ENCODE measurements at places on chromosomes 11 and 22.

DNA sequence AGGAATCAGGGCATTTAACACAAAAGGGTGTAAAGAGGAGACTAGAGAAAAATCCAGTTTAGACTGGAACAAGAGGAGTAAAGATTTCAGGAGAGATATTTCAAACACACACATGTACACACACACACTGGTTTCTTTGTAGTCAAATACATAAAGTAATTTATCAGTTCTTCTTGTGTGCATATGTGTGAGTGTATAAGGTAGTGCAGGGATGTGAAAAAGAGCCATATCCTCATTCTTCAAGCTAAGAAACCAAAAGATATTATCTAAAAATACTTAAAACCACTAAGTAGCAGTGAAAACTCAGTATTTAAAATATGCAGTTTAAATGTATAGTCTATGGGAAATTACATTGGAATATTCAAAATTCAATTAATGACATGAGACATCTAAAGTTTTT lies 52.5 kb upstream of the CARD18 start:
- no peak for DNase-seq

GRCh38 chr11:82864268-82864667 lies 36.0 kb downstream of the PRCP start:
- no peak for DNase-seq

GRCh38 chr11:72116019-72116755 lies 3.7 kb upstream of the ANAPC15 start:
- no peak for DNase-seq

GRCh38 chr11:70078095-70078780 lies at the start of gene ANO1:
ANO1 (plus strand) TSS chr11:70078317; CDS start chr11:70078607, 290 bp downstream.
- no peak for DNase-seq

GRCh38 chr22:47997052-47997590 lies 1234.7 kb downstream of the TBC1D22A start:
- DNase-seq, result no peak

Data from activated T-cell treated with anti-CD3 and anti-CD28 coated beads for 48 hours (primary cell).